ENCODE measurements at places on chromosomes 7 and 10.

GRCh38 chr7:26459540-26460193, 168.0 kb downstream of the SNX10 start:
- DNase-seq = no peak

DNA sequence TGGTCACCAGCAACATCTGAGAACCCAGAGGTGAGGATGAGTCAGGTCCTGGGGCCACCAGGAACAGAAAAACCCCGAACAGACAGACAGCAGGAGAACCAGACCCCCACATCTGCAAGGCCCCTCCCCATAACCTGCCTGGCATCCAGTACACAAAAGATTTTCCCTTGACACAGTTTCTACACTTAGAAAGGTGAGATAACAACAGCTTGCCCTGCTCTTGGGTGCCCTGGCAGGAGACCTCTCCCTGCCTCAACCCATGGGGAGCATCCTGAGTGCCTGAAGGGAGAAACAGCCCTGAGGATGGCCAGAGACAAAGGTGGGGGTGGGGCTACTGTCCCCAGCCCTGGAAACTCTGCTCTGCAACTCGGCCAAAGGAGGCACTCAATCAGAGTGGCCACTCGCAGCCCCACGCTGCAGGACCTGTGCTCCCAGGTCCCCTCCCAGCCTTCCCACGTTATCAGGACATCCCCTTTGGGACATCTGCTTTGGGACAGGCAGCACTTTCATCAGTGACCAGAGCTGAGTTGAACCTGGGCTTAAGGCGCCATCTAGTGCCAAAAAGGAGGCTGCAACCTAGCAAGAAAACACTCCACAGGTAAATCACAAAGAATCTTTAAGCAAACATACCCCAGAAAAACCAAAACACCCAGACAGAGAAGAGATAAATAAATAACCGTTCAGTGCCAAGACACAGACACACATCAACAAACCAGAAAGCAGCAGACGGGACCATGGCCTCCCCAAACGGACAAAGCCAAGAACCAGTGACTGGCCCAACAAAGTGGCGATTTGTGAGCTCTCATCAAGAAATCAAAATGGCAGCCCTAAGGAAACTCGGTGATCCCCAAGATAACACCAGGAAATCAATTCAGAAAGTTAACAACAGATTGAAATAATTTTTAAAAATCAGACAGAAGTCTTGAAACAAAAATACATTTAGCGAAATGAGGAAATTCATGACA, 233.7 kb downstream of the PTPRN2 start:
- DNase-seq = no peak

GRCh38 chr7:153430931-153431330, 621.3 kb upstream of the DPP6 start:
- DNase-seq = no peak

DNA sequence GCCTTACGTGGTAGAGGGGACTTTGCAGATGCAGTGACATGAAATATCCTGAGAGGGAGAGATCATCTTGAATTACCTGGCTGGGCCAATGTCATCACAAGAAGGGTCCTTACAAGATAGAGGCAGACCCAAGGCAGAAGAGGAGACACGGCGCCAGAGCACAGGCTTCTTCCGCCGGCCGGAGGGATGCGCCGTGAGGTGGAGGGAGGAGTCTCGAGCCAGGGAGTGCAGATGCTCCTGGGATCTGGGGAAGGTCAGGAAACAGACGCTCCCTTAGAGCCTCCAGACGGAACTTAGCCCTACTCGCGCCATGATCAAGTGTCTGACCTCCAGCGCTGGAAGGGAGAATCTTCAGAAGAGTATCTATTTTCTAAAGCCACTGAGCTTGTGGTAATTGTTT, 304.8 kb downstream of the GLRX3 start:
- DNase-seq = no peak
